ENCODE measurements at places on chromosomes 5 and 9.

DNA sequence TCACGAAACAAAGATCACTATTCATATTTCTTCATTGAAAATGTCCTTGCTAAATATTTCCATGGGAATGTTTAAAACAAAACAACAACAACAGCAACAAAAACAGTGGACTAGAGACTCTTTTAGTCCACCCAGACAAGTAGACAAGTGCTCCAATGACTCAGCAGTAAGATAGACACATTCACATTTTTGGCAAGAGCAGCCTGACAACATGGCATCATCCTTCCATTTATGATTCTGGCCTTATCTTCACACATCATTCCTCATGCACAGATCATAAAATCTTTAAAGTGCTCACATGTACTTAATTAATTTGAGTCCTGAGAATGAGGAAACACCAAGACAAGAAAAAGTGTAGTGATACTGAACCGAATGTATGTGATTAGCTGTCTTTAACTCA is 132.6 kb upstream of the PDE4D start:
- no peak for DNase-seq

- DNase-seq: no peak
These were observed 2244.0 kb upstream of the ACO1 start for GRCh38 chr9:30140407-30140806.

DNA sequence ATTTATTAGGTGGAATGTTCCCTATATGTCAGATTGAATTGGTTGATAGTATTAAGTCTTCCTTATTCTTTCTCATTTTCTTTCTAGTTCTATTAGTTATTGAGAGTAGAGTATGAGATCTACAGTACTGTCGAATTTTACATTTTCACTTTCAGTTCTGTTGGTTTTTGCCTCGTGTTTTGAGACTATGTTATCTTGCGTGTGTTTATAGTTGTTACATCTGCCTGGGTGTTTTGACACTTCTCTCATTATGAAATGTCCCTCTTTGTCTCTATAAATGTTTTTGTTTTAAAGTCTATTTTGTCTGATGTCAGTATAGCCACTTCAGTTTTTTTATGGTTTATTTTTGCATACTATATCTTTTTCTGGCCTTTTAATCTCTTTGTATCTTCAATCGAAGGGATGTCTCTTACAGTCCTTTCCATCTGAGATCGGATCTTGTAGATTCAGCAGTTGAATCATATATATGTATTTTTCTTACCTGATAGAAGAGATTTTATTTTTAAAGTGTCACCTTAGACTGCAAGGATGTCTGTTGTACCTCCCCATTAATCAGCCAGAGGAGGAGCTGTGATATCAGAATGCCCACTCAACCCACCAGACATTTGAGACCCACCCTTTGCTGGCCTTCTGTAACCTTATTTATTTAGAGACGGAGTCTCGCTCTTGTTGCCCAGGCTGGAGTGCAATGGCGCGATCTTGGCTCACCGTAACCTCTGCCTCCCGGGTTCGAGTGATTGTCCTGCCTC is 20.7 kb downstream of the EHMT1 start:
- DNase-seq: no peak

- no peak for DNase-seq
These were observed 21.1 kb downstream of the GRHPR start for GRCh38 chr9:37443566-37443965.

DNA sequence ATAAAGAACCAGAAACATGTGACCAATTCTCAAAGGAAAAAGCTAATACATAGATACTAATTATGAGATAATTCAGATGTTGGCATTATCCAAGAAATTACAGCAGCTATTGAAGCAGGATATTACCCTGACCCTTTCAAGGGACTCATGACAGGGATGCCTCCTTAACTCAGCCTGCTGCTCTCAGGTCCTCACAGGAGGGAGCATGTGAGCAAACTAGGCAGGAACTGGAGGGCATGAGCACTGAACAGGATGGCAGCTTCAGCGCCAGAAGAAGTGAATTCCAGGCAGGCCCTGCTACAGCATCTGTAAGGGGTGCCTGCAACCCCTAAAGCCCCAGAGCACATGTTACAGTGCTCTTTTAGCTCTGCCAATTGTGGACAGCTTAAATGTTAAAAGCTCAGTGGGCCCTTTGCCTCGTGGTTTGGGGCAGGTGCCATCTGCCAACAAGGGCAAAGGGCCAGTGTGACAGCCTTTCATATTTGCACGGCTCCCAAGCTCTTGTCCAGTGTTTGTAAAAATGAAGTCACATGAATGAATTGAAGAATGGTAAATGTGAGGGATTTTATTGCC is 464.7 kb upstream of the COX7C start:
- no peak for DNase-seq

- no peak for DNase-seq
These were observed 221.8 kb downstream of the MEF2C start for GRCh38 chr5:88660947-88661805.

DNA sequence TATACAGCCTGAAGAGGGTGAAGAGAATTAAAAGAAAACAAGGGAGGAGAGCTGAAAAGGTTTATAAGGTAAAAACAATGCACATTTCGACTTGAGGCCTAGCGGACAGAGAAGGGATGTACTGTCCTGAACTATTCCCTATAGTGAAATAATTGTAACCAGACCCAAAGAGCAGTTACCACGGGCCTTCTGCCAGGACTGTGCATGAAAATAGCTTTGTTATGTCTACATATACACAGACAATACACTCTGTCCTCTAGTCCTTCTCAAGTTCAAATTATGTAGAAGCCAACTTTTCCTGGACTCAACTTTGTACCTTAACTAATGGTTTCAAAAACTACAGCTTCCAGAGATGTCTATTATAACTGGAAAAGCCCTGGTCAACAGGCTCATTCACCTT is 223.7 kb downstream of the PCSK5 start:
- no peak for DNase-seq

DNA sequence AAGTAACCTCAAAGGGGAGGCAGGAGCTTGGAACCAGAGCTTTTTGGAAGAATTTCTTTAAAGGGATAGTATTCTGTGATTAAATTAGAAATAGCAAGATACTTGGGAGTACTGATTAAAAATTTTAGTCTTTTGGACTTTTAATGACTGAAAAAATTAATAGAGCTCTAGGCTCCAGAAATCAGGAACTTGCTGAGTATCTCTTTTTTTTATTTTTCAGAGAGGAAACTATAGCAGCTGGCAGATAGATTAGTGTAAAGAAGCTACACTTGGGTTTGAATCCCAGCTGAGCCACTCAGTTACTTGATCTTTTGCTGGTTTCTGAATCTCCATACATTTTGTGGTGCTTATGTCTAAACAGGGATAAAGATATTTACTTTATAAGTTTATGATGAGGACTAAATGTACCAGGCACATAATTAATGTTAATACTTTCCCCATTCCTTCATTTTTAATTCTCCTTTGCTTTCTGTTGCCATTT is 94.2 kb upstream of the TNC start:
- DNase-seq: no peak

DNA sequence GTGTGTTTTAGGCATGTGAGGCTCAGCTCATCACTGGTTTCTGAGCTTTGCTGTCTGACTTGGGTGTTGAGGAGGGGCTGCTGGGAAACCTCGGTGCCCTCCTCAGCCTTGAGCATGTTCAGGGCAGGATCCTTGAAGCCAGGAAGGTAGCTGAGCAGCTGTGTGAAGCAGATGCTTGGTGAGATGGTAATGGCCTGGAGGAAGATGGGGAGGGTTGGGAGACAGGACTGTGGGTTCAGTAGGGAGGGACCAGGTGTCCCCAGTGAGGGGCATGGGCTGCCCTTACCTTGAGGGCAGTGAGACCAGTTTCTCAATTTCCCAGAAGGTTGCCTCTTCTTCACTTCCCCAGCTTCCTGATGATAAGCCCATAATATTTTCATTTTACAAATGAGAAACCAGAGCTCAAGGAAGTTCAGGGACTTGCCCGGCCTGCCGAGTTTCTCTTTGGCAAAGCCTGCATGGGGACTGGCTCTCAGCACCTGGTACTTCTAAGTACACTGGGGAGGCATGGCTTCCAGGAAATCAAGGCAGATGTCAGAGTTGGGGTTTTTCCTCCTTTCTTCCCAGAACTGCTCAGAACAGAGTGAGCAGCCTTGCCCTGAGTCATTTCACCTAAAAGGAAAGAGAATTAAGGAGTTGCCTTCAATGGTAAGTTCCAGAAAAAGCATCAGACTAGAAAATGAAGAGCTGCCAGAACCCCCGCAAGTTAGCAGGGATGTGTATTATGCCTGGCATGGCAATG is 225.7 kb downstream of the MAST4 start:
- no peak for DNase-seq

DNA sequence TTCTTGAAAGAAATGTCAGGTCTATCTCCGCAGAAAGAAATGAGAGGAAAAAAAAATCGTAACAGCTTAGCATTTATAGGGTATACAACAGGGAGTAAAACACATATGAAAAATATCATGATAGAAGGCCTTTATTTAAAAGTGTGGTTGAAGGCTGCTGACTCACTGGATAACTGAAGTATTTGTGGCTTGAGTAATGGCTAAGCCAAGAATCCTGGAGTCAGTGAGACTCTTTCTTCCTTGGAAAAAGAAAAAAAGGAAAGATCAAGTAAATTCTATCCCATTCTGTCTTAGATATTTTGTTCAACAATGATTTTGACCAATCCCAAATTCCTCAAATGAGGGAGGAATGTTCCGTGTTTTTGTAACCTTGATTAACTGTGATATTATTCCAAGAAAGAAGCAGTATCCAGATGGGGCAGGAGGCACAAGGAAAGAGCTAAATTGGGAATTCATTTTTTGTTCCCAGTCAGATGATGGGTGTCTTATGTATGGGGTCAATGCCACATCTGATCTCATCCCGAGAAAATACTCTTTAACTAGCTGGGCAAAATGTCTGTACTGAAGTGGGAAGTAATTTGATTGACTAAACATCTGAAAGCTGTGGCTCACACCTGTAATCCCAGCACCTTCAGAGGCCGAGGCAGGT is 64.3 kb upstream of the MYO10 start:
- DNase-seq: no peak

DNA sequence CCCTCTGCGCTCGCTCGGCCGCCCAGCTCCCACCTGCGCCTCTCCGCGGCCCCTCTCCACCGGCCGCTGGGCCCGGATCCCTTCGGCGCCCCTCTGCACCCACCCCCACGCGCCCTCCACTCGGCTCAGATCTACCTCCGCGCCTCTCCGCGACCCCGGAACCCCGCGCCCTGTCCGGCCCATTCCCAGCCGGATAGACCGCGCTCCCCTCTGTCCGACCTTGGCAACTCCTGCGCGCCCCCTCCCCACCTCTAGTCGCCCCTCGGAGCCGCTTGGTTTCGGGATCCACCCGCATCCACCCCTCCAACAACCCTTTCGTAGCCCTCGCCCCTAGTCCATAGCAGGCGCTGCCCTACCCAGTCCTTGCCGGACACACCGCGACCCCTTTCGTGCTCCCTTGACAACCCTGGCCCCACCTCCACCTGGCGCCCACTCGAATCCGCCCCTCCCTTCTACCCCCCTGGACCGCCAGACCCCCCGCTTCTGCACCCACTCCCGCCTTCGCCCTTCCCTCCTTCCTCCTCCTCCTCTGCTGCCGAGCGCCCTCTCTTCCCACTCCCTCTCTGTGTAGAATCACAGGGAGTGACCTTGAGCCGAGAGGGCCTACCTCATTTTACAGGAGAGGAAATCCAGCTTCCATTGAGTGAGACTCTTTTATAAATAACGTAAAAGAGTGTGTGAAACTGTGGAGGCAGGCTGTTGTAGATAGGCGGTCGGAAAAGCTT is 525 bp upstream of the AK3 start:
- no peak for DNase-seq

GRCh38 chr9:109190151-109190550 is 23.1 kb upstream of the FRRS1L start:
- no peak for DNase-seq

GRCh38 chr9:110064803-110065202 is 143.2 kb downstream of the C9orf152 start:
- no peak for DNase-seq

DNA sequence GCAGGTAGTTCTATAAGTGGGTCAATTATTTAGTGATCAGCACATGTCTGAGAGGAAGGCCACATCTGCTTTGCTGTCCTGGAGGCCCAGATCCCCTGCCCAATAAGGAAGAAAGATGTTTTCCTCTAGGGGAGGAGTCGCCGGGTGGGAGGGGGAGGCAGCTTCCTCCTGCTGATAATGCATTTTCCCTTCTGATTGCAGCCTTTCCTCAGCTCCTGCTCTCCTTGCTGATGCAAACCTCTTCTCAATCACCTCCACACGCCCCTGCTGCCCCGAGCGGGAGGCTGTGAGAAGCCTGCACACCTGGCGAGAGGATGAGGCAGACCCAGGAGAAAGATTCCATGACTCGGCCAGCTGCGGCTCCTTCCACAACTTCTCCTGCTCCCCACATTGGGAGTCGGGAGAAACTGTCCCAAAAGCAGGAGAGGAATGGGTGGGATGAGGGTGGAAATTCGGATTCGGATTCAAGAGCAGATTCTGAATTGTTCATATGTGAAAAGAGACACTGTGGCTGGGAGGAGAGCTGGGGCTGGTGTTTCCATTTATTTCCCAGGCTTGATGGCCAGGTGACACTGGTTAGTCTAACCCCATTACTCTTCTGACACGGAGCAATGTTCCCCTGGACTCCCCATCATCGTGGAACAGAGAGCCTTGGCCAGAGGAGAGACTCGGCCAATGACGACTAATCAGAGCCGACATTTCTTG is 6.8 kb upstream of the NTNG2 start:
- no peak for DNase-seq

DNA sequence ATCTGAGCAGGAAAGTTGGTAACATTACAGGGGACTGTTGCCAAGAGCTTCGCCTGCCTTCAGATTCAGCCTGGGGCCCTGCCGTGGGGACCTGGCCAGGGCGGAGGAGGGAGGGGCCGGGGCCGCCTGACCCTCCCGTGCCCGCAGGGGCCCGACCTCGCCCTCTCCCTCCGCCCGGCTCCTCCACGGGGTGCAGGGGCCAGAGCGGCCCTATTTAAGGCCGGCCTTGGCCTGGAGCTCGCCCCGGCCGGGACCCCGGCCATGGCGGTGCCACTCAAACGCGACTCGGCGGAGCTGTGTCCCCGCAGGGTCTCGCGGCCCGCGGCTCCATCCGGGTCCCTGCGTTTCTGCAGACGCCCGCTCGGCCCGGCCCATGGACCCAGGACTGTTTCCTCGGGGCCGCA is 757 bp downstream of the TMEM250 start:
- DNase-seq: no peak

GRCh38 chr9:127136081-127136879 is 13.8 kb upstream of the ANGPTL2 start:
- no peak for DNase-seq

GRCh38 chr9:120742951-120743416 is 28.7 kb upstream of the MEGF9 start:
- no peak for DNase-seq

Measured in stimulated activated naive B cell treated with anti-CD40 and anti-IgM and Interleukin-4, amounts not matched to agents 10 μg/mL and 1 μg/mL and 100 μg/mL, for 72 hours (primary cell).